ENCODE measurements at places on chromosomes 7 and 10.

DNA sequence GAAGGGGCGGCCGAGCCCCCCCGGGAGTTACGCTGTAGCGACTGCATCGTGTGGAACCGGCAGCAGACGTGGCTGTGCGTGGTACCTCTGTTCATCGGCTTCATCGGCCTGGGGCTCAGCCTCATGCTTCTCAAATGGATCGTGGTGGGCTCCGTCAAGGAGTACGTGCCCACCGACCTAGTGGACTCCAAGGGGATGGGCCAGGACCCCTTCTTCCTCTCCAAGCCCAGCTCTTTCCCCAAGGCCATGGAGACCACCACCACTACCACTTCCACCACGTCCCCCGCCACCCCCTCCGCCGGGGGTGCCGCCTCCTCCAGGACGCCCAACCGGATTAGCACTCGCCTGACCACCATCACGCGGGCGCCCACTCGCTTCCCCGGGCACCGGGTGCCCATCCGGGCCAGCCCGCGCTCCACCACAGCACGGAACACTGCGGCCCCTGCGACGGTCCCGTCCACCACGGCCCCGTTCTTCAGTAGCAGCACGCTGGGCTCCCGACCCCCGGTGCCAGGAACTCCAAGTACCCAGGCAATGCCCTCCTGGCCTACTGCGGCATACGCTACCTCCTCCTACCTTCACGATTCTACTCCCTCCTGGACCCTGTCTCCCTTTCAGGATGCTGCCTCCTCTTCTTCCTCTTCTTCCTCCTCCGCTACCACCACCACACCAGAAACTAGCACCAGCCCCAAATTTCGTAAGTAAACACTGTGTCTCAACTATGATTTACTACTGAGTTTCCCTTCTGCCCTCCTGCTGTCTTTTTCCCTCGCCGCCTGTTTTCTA lies 666 bp downstream of the NRG3 start:
- no peak for DNase-seq

DNA sequence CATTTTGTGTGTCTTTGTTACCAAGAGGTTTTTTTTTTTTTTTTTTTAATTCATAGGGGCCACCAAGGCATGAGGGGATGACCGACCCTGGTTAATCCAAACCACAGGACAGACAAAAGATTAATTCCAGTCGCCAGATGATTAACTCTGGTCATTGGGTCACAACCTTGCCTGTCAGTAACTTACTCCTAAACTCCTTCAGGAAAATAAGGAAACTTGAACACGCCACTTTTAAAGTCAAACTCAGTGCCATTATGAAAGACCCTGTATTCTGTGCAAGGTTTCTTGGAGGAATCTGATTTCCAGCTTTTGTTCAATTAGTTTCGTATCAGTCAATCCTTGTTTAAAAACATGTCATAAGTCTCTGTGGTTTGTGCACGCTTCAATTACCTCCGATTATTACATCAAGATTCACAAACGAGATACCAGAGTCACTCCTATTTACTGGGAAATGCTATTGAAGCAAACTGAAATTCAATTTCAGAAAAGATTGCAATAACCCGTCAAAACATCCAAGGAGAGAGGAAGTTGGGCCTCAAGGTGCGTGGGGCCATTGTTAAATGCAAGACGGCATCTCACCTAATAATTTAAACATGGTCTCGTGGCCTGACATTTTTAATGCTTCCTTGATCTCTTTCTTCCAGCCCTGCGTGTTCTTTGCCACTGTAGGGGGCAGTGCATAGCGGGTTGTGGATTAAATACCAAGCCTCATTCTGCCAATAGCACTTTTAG lies 44.0 kb downstream of the NRP1 start:
- DNase-seq = no peak

- DNase-seq = no peak
Observed at GRCh38 chr7:140261522-140261921, 84.7 kb upstream of the KDM7A start.

DNA sequence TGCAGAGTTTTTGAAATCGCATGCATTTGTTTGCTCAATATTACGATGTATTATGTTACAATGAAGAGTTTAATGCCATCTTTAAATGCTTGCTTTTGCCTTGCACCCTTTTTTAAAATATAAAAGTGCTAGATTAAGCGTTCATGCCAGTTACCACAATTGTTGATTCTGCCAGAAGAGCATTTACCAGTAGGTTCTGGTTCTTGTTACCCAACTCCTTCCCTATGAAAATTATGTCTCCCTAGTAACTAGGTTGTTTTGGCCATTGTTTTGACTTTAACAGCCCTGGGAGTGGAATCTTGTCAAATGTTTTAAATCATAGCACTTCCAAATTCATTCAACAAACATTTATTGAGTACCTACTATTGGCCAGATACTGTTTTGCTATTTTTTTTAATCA lies 32.8 kb upstream of the CDK14 start:
- DNase-seq = no peak

- DNase-seq = no peak
Observed at GRCh38 chr7:35336444-35336843, 82.5 kb upstream of the TBX20 start.

- no peak for DNase-seq
Observed at GRCh38 chr7:73560109-73560835, 2.8 kb upstream of the BCL7B start.

DNA sequence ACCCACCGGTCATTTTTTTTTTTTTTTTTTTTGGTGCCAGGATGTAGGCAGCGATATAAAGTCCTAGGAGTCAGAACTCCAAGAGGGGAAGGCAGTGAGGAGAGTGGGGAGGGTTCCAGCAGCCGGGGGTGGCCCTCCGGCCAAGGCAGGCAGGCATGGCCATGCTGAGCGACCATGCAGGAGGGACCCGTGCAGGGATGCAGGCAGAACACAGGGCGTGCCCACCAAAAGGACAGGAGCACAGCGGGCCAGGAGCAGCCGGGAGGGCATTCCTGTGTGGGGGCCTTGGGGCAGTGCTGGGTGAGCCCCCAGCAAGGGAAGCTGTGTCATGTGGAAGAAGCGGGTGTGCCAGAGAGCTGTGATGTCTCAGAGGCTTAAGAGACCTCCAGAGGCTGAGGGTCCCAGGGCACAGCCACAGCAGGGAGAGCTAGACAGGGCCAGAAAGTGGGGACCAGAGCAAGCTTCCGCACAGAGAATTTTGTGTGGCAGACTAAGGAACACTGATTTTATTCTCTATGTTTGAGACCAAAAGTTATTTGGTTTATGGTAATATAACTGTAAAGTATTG lies 5.7 kb downstream of the ZFAND2A start:
- DNase-seq = no peak

DNA sequence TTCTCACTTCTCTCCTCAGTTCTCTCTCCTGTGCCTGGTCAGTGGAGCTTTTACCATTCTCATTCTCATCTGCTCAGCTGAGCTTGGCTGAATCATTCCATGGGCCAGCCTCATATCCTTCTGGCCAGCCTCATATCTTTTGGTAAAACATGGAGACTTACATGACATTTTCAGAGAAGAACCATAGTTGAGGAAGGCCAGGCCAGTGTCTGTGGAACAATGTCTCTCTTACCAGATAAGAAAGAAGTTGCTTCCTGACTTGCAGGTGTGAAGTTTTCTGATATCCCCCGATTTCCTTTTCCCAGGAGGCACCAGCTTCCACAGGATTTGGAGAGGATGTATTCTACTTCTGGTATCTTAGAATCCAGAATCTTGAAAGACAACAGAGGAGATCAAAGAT lies 24.7 kb downstream of the ST7 start:
- DNase-seq = no peak

DNA sequence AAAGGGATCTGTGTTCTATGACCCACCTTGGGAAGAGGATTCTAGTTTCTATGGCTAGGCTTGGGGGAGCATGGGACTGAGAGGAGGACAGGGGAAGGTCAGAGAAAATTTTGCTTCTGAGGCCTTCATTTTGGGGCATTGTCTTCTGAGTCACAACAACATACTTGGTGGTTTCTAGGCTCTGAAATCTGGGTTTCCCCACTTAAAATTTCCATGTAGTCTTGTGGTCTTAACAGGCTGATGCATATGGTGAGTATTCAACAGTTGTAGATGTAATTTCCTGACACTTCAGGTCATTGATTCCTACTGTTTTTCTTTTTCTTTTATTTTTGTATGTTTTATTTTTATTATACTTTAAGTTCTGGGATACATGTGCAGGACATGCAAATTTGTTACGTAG lies 88.5 kb downstream of the ANKRD7 start:
- no peak for DNase-seq

DNA sequence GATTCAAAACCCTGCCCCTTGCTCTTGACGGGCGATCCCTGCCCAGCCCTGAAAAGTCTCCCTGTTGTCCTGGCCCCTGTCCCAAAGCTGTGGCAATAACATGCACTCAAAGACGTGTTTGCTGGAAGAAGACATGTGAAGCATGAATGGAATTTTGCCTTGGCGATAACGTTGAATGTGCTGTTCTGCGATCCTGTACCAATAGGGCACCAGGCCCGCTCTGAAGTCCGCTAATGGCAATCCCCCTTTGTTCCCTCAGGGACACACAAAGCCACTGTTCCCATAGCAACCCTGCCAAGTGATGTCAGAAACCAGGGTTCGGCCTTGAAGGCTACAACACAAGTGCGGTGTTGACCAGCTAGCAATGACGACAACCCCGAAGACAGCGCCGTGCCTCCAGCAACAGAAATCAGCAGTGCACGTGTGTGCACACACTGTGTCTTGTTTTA lies 284.6 kb downstream of the KLF6 start:
- no peak for DNase-seq

DNA sequence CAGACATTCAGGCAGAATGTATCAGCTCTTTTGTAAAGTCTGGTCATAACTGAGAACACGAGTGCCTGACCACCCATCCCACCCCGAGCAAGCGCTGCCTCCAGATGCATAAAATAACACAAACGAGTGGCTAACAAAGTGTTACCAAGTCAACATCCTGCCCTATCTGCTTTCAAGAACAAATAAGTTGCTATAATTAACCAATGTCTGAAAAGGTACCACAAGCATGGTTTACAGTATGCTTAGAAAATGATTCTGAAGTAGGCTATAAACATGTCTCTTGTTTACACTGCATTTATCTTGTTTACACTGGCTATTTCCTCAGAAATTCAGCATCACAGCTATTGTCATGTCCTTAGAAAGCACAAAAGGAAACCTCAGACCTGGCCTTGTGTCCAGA lies 49.5 kb downstream of the PIK3AP1 start:
- DNase-seq = no peak

DNA sequence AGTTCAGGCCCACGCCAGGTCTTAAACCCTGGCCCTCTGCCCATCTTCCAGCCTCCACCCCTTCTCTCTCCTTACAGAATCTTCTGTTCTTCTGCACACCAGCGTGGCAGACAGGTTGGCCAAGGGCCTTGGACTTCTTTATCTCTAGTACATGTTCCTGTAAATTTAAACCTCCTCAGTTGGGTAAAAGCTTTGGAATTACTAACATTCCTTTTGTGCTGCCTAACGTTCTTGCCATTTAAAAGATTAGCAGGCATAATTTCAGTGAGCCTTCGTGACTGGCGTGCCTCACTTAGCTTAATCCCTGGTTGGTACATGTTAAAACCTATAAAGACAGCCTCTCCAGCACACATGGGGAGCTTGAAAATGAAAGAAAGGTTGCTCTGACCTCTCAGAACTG lies 192.2 kb downstream of the CUX1 start:
- DNase-seq = no peak

DNA sequence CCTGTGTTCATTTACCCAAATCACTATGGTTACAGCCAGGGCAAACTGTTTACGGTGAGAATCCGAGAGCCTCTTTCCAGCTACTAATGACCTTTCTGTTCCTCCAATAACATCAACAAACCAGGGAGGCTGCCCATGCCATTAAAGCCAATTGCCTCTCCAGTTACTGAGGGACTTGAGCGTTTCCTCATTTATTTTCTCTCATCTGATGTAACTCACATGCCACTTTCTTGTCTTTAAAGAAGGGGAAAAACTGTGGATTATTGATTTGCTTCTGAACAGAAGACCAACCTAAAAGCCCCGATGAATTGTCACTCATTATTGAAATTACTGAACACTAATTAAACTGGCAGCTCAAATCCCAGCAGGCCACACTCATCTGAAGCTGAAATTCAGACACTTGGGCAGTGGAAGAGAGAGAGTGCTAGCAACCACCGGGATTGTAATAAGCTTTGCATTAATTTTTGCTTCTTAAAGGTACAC lies 595.8 kb upstream of the MKI67 start:
- DNase-seq = no peak

- DNase-seq = no peak
Observed at GRCh38 chr10:69362471-69362954, 54.2 kb downstream of the TACR2 start.

GRCh38 chr7:47580811-47581331 lies 1.0 kb downstream of the TNS3 start:
- peak; percentile 61 for DNase-seq

DNA sequence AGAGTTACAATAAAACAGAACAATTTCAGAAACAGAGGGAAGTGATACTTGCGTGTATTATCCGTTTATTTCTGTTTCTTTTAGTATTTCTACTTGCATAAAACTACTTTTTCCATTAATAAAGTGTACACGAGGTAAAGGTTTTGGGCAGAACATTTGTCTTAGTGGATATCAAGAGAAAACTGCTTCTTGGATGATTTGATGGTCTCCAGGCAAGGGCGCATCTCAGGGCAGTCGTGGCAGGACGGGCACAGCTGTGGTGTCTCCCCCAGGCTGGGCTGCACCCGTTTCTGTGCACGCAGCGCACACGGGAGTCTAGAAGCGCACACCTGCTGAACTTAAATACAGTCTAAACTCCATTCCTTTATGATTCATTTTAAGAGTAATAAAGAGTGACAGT lies 23.4 kb upstream of the RNF32 start:
- no peak for DNase-seq

- no peak for DNase-seq
Observed at GRCh38 chr10:27344568-27345454, 104.2 kb upstream of the ACBD5 start.

- DNase-seq = no peak
Observed at GRCh38 chr7:16822029-16822428, 17.2 kb upstream of the AGR2 start.

GRCh38 chr10:30436191-30436611 lies 2.2 kb downstream of the MAP3K8 start:
- no peak for DNase-seq

DNA sequence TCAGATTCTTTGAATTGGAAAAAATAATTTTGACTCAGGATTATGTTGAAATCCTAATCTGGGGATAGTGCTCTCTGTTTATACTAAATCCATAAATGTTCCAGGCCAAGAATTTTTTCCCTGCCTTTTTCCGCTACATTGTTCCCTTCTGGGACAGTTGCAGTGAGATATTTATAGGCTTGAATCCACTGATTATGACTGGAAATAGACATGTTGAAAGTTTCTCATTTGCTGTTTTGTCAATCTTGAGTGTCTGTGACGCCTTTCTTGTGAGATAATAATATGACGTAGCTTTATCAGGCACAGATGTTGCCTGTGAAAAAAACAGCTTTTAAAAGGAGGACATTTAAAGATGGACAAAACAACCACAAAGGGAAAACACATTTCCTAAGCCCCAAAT lies 155.9 kb downstream of the ARID5B start:
- no peak for DNase-seq

GRCh38 chr7:165661-166337 lies 26.6 kb upstream of the FAM20C start:
- DNase-seq = no peak

Data from right forelimb (tissue), 1 donor.